NCI-H446 (cell line): ENCODE measurements at places on chromosomes 3 and 15.

DNA sequence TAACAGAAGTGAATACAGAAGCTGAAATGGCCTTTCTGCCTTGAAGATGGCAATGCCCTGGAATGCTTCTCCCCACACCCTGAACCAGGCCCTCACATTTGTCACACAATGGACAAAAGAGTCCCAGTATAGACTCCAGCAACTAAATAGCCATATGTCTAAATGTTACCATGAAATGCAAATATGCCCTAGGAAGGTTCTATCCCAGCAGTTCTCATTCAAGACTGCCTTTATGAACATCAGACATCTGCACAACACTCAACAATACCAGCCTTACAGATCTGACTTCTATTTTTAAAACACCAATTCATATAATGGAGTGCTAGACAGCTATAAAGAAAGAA, 7.9 kb downstream of the ITGB5 start:
- no peak for DNase-seq

- no peak for DNase-seq
Measured at GRCh38 chr15:78347586-78348543, 7.7 kb downstream of the CRABP1 start.

DNA sequence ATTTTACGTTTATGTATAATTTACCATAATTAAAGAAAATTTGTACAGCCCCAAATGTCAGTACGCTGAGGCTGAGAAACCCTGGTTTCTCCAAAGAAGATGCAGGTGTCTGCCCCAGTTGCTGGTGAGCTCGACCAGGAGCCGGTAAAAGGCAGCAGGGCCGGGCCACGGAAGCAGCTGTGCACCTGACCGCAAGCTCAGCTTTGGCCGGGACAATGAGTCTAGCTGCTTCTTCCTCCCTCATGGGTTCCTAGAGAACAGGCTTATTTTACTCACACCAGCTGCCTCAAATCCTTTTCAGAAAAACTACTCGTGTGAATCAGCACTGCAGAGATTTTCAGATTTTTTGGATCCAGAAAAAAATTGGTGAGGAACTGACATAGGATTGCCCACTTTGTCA, 18.0 kb upstream of the ZXDC start:
- no peak for DNase-seq

- DNase-seq, result no peak
Measured at GRCh38 chr3:188432802-188433520, 279.0 kb downstream of the LPP start.

GRCh38 chr3:146839727-146840375, 234.7 kb upstream of the PLSCR5 start:
- DNase-seq, result no peak

GRCh38 chr15:76312540-76313174, 1.4 kb upstream of the ETFA start:
- DNase-seq, result no peak

DNA sequence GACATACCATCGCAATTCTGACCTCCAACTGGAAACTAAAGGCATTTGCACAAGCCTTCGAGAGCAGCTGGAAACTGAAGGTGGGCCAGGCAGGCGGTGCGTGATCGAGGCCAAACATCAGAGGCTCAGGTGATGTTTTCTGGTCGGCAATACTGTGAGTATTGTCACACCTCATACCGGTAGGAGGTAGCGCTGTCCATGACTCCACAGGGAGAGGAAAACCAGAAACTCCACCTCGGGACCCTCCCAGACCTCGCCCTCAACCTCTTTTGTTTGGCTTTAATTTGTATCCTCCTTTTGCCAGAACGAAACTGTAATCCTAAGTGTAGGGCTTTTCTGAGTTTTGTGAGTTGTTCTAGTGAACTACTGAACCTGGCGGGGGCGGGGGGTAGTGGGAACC, 43.6 kb downstream of the LDHAL6B start:
- no peak for DNase-seq

GRCh38 chr3:66469220-66469640, 31.6 kb downstream of the LRIG1 start:
- DNase-seq, result no peak

DNA sequence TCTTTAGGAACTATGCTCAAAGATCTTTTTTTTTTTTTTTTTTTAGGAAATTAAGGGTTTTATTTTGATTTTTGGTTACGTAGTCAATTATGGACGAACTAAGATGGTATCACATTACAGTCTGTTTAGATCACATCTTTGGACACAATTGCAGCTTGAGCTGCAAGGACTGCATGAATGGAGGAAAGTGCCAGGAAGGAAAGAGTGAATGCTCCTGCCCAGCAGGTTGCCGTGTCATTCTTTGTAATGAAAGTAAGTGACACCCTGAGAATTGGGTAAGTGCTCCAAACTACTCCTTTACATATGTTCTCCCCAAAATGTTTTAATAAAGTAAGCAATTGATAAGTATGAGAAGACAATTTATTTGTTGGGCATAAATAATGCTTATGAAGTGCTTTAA, 716.5 kb upstream of the GOLIM4 start:
- peak; percentile 62 for DNase-seq

- peak; percentile 27 for DNase-seq
Measured at GRCh38 chr3:196423044-196423781, 9.0 kb downstream of the UBXN7 start.

GRCh38 chr15:53978253-53978906, at the start of gene UNC13C:
Gene UNC13C (plus strand): TSS chr15:53978441. CDS start chr15:54012904, 34,463 bp downstream.
- peak; percentile 38 for DNase-seq

- no peak for DNase-seq
Measured at GRCh38 chr3:111596328-111596727, 1.2 kb upstream of the ZBED2 start.

GRCh38 chr3:122074621-122075265, 19.6 kb downstream of the CD86 start:
- no peak for DNase-seq

DNA sequence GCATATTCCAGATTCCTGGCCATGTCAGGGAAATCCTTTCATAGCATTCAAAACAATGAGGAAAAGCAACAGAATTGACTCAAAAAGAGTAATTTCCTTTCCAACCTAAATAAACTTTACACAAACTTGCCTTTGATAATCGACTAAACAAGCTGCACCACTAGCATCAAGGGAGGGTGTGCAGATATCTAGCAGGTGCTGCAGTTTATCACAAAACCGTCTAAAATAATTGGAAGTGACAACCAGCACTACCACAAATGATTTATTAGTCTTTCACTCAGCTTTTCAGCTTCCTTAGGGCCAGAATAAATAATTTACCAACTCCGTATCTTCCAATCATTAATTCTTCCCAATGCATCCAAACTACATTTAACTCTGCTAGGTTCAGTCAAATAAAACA, 71.7 kb downstream of the TBC1D5 start:
- no peak for DNase-seq

- no peak for DNase-seq
Measured at GRCh38 chr15:69536726-69537512, 84.3 kb downstream of the RPLP1 start.

DNA sequence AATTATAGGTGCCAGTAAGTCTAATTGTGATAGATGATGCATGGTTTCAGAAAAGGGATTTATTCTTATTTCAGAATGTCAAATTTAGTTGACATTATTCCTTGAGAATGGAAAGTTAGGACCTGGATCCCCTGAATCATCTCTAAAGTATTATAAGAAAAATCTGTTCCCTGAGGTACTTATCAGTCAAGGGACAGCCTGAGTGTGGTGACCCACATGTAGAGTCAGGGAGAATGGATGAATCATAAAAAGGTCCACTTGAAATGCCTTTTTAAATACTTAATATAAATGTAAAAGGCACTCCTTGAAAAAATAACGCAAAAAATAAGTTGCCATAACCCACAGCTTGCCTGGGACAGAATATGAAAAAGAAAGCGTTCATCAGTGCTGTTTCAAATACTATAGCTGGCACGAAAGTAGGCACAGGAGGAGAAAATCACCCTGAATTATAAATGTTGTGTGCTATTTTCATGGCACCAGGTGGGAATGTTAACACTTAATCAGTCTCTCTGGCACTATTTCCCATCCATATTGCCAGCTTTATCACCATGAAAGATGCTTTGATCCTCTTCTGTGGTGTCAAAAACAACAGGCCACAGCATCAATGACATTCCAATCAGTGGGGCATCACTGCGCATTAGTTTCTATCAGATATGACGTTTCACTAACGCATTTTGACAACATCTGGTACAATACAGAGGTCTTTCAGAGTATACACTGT, 208.5 kb downstream of the EPHA3 start:
- no peak for DNase-seq

- DNase-seq, result no peak
Measured at GRCh38 chr15:38028869-38029268, 94.4 kb downstream of the TMCO5A start.

DNA sequence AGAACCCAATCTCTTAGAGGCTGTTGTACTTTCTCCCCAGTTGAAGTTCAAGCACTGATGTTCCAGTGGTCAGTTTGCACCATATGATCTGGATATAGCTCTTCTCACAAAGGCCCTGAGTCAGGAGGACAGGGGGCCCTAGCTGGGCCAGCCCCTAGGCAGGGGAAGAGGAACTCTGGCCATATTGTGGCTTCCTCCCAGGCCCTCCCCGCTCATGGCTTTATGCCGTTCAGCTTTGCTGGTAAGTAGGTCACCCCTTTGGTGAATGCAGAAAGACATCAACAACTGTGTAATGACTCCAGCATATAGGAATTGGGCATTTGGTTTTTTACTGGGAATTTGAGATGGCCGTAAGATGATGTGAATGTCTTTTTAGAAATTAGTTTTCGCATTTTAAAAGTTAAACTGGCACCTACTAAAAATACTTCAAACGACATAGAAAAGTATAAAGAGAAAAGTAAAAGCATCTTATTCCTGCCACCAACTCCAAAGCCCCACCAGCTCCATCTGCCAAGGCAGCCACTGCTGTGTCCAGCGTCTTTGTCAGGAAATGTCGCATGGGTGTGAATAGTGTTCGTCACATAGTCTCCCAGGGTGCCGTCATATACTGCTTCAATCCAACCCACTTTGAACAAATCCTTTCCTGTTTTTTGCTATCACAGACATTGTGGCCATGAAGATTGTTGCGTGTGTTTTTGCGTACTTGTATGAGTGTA, 25.3 kb downstream of the CCR9 start:
- DNase-seq, result no peak

DNA sequence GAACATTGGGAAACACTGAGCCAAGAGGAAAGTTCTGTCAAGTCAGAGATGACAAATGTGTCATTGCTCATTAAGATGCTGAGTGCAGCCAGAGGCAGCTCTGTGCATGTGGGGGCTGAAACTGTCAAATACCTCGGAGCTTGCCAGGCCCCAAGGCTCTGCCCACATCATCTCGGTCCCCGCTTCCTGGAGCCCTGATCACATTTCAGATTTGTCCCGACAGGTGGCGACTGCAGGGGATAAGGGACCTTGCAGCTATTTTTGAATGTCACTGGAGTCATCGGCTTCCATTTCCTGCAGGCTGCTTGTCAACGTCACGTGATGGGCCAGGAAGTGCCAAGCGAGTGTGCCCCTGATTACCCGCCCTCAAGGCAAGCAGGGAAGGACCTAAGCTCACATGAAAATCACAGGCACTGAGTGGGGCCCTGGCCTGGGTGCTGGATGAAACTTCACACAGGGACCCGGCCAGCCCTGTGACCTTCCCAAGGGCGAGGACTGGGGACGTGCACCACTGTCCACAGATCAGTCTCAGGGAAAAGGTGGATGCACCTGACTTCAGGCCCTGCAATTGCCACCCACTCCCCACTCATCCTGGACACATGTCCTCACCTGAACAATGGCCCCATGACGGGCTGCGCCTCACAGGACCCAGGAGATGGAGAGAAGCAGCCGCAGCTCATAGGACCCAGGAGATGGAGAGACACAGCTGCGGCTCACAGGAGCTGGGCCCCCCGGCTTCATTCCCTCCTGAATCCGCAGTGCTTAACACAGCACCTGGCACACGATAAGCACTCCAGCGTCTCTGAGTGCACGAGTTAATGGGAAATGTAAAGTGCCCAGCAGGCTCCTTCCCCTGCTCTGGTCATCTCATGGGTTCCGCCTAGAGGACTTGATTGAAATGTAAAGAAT, 73.4 kb downstream of the NUP210 start:
- DNase-seq, result no peak

DNA sequence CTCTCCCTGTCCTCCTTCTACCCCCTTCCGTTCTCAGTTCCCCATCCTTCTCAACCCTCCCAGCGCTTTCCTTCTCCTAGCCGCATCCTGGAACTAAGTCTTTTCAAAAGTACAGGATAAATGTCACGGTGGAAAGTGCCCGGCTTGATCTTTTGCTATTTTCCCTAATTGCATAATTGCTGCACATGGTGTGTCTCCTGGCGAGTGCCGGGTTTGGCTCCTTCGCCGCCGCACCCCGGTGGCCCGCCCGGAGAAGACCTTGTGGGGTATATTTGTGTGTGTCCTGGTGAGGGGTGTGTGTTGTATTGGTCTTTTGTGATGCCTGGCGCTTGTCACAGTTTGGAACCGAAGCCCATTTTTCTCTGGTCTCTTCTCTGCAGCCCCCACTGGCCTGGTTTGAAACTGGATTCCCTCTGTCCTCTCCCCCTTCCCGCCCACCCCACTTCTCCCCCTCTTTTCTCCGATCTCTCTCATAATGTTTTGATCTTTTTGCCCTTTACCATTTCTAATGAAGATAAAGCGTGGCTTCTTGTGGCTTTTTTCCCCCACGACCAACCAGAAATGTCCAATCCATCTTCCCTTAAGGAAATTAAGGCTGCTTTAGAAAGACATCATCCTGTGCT, 692 bp downstream of the UBE2E2 start:
- DNase-seq, result no peak

GRCh38 chr3:177286034-177286433, 88.8 kb upstream of the TBL1XR1 start:
- DNase-seq, result no peak

DNA sequence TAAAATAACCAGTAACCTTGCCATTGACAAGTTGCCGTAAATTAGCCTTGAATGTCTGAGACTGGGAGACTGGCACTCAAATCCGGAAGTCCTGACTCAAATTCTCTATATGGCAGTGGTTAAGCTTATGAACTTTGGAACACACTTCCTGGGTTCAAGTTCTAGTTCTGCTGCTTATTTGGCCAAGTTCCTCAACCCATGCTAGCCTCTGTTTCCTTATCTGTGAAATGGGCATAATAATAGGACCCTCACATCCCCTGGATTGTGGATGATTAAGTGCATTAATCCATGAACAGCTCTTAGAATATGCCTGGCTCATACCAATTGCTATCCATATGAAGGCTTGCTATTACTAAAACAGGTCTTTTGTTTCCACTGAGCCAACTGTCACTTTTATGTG, 311.5 kb downstream of the EDEM1 start:
- no peak for DNase-seq

DNA sequence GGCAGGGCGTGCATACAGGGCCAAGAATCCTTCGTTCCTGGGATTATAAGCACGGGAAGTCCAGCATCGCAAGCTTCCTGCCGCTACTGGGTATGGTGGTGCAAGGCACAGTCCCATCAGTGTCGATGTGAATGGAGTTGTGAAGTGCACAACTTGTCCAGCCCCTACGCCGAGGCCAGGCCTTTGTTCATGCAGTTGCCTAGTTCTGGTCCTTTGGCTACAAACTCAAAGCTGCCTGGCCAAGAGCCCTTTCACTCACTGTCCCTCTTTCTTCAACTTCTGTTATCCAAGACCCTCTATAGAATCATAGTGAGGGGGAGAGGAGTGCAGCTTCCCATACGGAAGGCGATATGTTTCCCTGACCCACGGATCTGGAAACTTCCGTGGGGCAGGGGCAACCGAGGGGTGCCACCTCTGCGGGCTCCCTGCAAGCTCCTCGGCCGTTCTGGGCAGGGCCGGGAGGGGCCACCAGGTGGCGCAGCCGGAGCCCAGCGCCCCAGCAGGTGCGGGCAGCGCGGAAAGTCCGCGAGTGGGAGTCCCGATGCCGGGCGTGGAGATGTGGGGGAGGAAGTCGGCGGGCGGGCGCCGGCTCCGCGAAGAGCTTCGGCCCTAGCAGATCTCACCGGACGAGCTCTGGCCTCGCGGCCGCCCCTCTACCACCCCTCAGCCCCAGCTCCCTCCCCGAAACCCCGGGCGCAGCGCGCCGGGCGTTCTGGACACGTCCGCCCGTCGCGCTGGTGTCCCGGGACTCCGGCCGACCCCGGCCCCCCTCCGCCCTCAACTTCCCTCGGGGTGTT, 693 bp downstream of the RASGRP1 start:
- peak; percentile 45 for DNase-seq
